Glutamatergic neuron (in vitro differentiated cells): ENCODE measurements at places on chromosomes 1 and 21.

GRCh38 chr1:156936721-156937220, 16.3 kb downstream of the LRRC71 start:
- H3K36me3 ChIP-seq, result peaks cover 18% of the 10 kb centered on the region
- H3K4me3 ChIP-seq, result no peak overlapping the region
- H3K27ac ChIP-seq, result no peak overlapping the region
- H3K4me1 ChIP-seq, result peaks cover 35% of the 10 kb centered on the region

- no peaks in the 10 kb centered on the region for H3K4me1 ChIP-seq
- H3K4me3 ChIP-seq, result no peak overlapping the region
- no peak overlapping the region for H3K27ac ChIP-seq
- H3K36me3 ChIP-seq, result no peaks in the 10 kb centered on the region
- DNase-seq, result no peak
Observed at GRCh38 chr1:52523376-52523775, 29.5 kb downstream of the TUT4 start.

GRCh38 chr1:168202941-168203654, 22.7 kb upstream of the SFT2D2 start:
- no peak for DNase-seq
- H3K4me1 ChIP-seq, result no peaks in the 10 kb centered on the region
- H3K36me3 ChIP-seq, result peaks cover 21% of the 10 kb centered on the region
- H3K27ac ChIP-seq, result no peak overlapping the region

- no peak overlapping the region for H3K4me3 ChIP-seq
- peak; percentile 61 for DNase-seq
- H3K36me3 ChIP-seq, result no peaks in the 10 kb centered on the region
- H3K27me3 ChIP-seq, result peaks cover 2% of the 10 kb centered on the region
- no peak overlapping the region for H3K27ac ChIP-seq
Observed at GRCh38 chr1:27109103-27109822, 45.7 kb downstream of the SLC9A1 start.

- DNase-seq, result no peak
- peaks cover 2% of the 10 kb centered on the region for H3K4me1 ChIP-seq
- no peaks in the 10 kb centered on the region for H3K27me3 ChIP-seq
Observed at GRCh38 chr1:113659556-113659955, 99.7 kb downstream of the PHTF1 start.

GRCh38 chr1:81760477-81761097, 40.1 kb upstream of the ADGRL2 start:
- no peaks in the 10 kb centered on the region for H3K4me1 ChIP-seq
- DNase-seq, result no peak
- no peaks in the 10 kb centered on the region for H3K36me3 ChIP-seq
- H3K27me3 ChIP-seq, result peaks cover 2% of the 10 kb centered on the region
- H3K4me3 ChIP-seq, result no peak overlapping the region

- DNase-seq, result no peak
- no peak overlapping the region for H3K4me3 ChIP-seq
- H3K27ac ChIP-seq, result no peak overlapping the region
Observed at GRCh38 chr1:79874289-79874688, 867.8 kb upstream of the ADGRL4 start.

DNA sequence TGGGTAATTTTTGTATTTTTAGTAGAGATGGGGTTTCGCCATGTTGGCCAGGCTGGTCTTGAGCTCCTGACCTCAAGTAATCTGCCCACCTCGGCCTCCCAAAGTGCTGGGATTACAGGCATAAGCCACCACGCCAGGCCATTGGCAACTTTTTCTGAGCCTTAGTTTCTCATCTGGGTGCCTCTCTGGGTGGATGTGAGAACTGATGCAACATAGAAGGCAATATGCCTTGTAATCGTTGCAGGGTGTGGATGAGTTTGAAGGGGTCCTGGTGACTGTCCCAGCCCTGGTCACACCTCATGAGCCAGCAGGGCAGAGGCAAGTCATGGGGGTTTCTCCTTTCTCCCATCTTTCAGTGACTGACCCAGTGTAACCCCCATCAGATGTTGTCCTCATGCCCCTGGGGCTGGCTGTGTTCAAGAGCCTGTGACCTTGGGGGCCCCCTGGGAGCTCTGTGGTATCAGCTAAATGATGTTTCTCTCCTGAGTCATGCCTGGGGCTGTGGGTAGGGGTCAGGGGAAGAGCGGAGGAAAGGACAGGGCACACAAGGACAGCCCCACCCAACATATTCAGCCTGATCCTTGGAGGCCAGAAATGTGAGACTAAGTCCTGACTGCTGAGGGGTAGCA, 3.6 kb downstream of the COL9A2 start:
- DNase-seq, result no peak
- H3K36me3 ChIP-seq, result peaks cover 5% of the 10 kb centered on the region
- H3K27me3 ChIP-seq, result peaks cover 18% of the 10 kb centered on the region
- no peak overlapping the region for H3K4me3 ChIP-seq

DNA sequence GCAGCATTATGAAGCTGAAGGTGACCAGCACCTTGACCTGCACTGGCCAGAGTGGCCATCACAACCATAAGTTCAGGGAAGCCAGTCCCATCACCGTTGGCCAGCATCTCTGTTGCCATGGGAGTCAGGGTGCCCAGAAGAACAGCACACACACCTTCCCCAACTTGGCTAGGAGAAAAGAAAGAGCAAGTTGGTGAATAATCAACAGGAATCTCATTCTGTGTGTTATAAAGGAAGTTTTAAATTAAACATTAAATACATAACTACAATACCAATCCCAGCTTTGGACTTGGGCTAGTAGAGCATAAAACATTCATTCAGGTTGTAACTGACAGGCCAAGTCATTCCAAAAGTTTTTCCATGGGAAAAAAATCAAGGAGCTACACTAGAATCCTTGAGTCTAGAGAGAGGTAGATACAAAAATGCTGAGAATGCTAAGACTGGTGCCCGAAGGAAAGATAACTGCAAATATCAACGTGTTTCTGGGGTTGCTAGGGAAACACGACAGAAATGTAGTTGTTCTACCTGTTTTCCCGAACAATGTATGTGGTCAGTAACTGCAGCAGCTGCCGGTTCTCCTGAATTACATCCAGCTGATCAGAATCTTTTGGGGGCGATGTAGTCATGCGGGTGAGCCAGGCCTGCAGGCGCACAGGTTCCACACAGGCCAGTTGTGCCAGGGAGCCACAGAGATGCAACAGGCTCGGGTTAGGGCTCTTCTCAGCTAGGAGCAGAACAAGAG, 45.6 kb downstream of the UBR4 start:
- no peak overlapping the region for H3K27ac ChIP-seq
- H3K27me3 ChIP-seq, result peaks cover 3% of the 10 kb centered on the region
- no peak overlapping the region for H3K4me3 ChIP-seq
- DNase-seq, result no peak
- peaks cover 4% of the 10 kb centered on the region for H3K36me3 ChIP-seq

DNA sequence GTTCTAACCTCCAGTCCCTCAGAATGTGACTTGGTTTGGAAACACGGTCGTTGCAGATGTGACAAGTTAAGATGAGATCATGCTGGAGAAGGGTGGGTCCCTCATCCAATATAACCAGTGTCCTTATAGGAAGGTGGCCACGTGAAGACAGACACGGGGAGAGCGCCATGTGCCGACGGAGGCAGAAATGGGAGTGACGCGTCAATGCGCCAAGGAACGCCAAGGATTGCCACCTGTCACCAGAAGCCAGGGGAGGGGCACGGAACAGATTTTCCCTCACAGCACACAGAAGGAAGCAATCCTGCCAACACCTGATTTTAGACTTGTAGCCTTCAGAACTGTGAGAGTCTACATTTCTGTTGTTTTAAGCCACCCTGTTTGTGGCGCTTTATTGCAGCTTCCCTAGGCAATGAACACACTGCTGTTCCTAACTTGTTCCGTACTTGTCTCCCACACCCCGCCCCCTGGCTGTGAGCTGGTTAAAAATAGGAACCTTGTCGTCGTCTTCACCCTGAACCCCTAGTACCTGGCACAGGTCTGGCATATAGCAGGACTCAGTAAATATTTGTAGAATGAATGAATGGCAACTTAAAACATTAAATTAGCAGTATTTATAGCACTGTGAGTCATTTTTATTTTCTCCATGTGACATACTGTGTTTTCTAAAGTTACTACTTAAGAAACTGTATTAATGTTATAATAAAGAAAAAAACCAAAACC, 14.2 kb downstream of the RIMS3 start:
- DNase-seq, result no peak
- peaks cover 12% of the 10 kb centered on the region for H3K27me3 ChIP-seq
- H3K4me3 ChIP-seq, result no peak overlapping the region
- no peak overlapping the region for H3K27ac ChIP-seq
- H3K4me1 ChIP-seq, result peaks cover 31% of the 10 kb centered on the region
- H3K36me3 ChIP-seq, result no peaks in the 10 kb centered on the region

- H3K4me3 ChIP-seq, result no peak overlapping the region
- H3K27me3 ChIP-seq, result no peaks in the 10 kb centered on the region
- H3K4me1 ChIP-seq, result no peaks in the 10 kb centered on the region
- peak; percentile 62 for DNase-seq
- H3K27ac ChIP-seq, result no peak overlapping the region
Observed at GRCh38 chr1:101567582-101568189, 330.9 kb downstream of the S1PR1 start.

DNA sequence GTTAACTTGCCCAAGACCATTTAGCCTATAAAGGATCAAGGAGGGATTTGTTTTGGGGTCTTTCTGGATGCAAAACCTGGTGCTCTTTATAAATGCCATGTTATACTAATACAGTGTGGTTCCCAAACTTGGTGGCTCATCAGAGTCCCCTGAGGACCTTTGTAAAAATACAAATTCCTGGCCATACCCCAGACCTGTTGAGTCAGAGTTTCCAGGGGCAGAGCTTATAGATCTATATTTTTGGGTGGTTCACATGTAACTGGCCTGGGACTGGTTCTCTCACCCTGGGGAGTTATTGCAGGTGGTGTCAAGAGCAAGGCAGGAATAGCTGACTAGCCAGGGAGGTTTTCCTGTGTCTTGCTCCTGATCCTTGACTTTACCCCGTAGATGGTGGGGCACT, 136.9 kb upstream of the HNRNPU start:
- no peak overlapping the region for H3K4me3 ChIP-seq
- no peaks in the 10 kb centered on the region for H3K4me1 ChIP-seq
- H3K36me3 ChIP-seq, result no peaks in the 10 kb centered on the region
- DNase-seq, result no peak
- no peak overlapping the region for H3K27ac ChIP-seq

GRCh38 chr1:164694505-164694904, 135.5 kb downstream of the PBX1 start:
- H3K27me3 ChIP-seq, result no peaks in the 10 kb centered on the region
- no peaks in the 10 kb centered on the region for H3K36me3 ChIP-seq

GRCh38 chr1:233143241-233143640, 152.3 kb downstream of the PCNX2 start:
- no peaks in the 10 kb centered on the region for H3K27me3 ChIP-seq
- no peak for DNase-seq
- H3K27ac ChIP-seq, result no peak overlapping the region
- H3K4me1 ChIP-seq, result peaks cover 14% of the 10 kb centered on the region

GRCh38 chr1:226062558-226063223, at the start of gene H3-3A:
H3-3A (plus strand) TSS chr1:226062716; CDS start chr1:226064352, 1,636 bp downstream.
- H3K36me3 ChIP-seq, result peaks cover 4% of the 10 kb centered on the region
- peak within 1 kb of the TSS; percentile 98 for H3K27ac ChIP-seq
- peaks cover 31% of the 10 kb centered on the region for H3K4me1 ChIP-seq
- peak within 1 kb of the TSS; percentile 95 for H3K4me3 ChIP-seq
- peaks cover 20% of the 10 kb centered on the region for H3K27me3 ChIP-seq

- DNase-seq, result peak; percentile 96
- peak overlapping the region; percentile 95 for H3K4me3 ChIP-seq
- peak overlapping the region; percentile 81 for H3K27ac ChIP-seq
- H3K36me3 ChIP-seq, result no peaks in the 10 kb centered on the region
Observed at GRCh38 chr1:178093494-178093950, 382 bp upstream of the RASAL2 start.

DNA sequence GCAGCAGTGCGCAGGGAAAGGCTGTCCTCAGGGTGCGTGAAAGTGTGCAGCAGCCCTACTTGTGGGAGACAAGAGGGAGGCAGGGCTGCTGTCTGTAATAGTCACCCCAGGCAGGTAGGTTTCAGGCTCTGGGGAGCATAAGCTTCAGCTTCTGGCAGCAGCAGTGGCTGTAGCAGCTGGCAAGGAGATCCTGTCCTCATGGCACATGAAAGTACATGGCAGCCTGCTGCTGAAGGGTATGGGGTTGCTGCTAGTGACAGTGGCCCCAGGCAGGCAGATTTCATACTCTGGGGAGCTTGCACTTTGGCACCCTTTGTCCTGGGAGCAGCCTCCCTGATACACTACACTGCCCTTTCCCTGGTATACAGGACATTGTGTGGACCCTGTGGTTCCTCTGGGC, 26.3 kb downstream of the KIAA0319L start:
- H3K4me3 ChIP-seq, result no peak overlapping the region
- no peaks in the 10 kb centered on the region for H3K4me1 ChIP-seq
- H3K27ac ChIP-seq, result no peak overlapping the region
- peaks cover 6% of the 10 kb centered on the region for H3K27me3 ChIP-seq
- no peak for DNase-seq

GRCh38 chr1:170618421-170618820, 45.5 kb upstream of the PRRX1 start:
- no peak overlapping the region for H3K4me3 ChIP-seq
- no peaks in the 10 kb centered on the region for H3K36me3 ChIP-seq
- peaks cover 3% of the 10 kb centered on the region for H3K27me3 ChIP-seq
- H3K27ac ChIP-seq, result no peak overlapping the region

DNA sequence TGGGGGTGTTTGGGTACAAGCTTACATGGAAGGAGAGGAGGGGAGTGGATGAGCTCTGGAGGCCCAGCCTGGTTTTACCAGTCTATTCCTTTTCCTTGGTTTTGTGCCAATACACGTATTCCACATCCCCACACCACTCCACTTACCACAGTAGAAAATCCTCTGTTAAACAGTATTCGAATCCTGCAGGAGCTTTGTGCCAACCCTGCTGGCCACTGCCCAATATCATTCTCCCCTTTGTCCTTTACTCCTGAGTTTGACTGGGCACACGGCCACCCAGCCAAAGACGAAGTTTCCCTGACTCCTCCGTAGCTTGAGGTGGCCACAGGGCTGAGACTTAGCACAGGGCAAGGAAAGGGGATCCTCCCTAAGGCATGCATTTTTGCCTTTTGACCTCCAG, 61.6 kb downstream of the TMCO4 start:
- H3K27me3 ChIP-seq, result peaks cover 5% of the 10 kb centered on the region
- H3K4me3 ChIP-seq, result no peak overlapping the region
- DNase-seq, result no peak
- H3K4me1 ChIP-seq, result peaks cover 10% of the 10 kb centered on the region

DNA sequence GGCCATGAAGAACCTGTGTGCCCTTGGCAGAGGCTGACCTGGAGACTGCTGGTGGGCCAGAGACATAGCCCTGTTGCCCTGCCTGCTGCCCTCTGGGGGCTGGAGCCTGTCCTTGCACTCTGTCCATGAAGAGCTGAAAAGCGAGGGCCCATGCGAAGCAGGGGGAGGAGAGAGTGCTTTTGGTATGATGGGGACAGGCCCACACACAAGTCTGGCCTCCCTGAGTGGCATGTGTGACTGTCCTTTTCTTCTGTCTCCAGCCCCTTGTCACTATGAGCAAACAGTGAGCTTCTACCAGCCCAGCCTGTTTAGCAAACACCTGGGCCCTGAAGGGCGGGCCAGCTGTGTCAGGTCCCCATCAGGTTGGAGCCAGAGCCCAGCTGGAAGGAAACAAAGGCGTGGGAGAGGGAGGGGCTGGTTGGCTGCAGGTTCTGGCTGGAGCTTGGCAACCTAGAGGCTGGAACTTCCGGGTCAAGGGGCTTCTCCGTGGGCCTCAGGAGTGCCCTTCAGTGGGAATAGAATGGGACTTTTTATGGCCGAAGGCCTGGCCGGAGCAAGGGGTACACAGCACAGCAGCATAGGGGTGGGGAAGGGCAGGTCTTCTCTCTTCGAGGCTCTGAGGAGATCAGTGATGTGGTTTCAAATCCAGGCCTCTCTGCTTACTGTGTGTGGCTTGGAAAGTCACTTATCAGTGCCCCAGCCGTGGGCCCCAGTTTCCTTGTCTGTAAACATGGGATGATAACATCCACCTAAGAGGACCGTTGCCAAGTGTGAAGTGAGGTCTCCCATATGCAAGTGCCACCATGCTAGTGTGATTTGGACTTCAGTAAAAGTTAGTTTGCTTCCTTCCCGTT, 14.3 kb downstream of the QSOX1 start:
- H3K4me1 ChIP-seq, result peaks cover 42% of the 10 kb centered on the region
- peaks cover 13% of the 10 kb centered on the region for H3K36me3 ChIP-seq
- DNase-seq, result peak; percentile 76
